Naive thymus-derived CD4-positive, alpha-beta T cell (primary cell): ENCODE measurements at places on chromosomes 2 and 18. TPM values are rescaled to one million over a fixed set of nuclear protein-coding genes. Genes with fewer than 3 reads are reported as not detected.

The RASGRP3 gene
- 14.2 TPM for total RNA-seq

The ZDBF2 gene
- 16.0 TPM for total RNA-seq

The GREB1 gene
- total RNA-seq = not detected

The ALK gene
- total RNA-seq = not detected

The CRYGD gene
- not detected in 2 replicates for total RNA-seq

The CLK1 gene
- total RNA-seq = 134 and 141 TPM in 2 replicates

The SERPINB3 gene
- not detected for total RNA-seq

The ABHD1 gene
- 2.0 TPM for total RNA-seq

The C2orf74 gene
- 7.2 and 8.6 TPM in 2 replicates for total RNA-seq

The SERPINB10 gene
- total RNA-seq = not detected

The EXOC6B gene
- 18.0 TPM for total RNA-seq

The RUFY4 gene
- total RNA-seq = 1.4 TPM

The AQP12A gene
- total RNA-seq = not detected in 2 replicates

The CTDSP1 gene
- total RNA-seq = 177 and 179 TPM in 2 replicates

The ZNF532 gene
- 15.7 TPM for total RNA-seq
